ENCODE measurements at places on chromosomes 2 and 18. TPM values are rescaled to one million over a fixed set of nuclear protein-coding genes. Genes with fewer than 3 reads are reported as not detected.

DNA sequence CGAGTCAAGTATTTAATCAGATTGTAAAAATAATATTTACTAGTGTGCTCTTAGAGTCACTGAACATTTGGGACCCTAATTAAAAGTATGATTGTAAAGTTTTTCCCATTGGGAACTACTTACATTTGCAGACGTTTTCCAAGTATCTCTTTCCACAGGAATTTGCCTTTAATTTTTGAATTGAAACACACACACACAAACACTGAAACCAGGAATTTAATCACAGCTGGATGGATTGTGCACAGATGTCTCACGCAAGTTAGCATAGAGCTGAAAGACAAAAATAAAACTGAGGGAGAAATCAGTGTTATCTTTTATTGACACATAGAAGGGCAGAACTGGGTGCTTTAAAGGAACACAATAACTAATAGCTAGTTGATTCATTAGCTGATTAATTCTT is 230.7 kb downstream of the RND3 start:
- DNase-seq, result no peak

Gene REG3G
- polyA plus RNA-seq, result not detected

- DNase-seq, result no peak
Measured at GRCh38 chr2:30464544-30465170, 17.6 kb downstream of the LCLAT1 start.

- no peak for DNase-seq
Measured at GRCh38 chr18:56391931-56392590, 246.3 kb downstream of the TXNL1 start.

Gene CACNB4
- polyA plus RNA-seq, result 11.2 TPM

Data from left lung (tissue), 14 donors.